ENCODE measurements at places on chromosomes 4 and X. TPM values are rescaled to one million over a fixed set of nuclear protein-coding genes. Genes with fewer than 3 reads are reported as not detected.

Gene AFF2
- total RNA-seq: 0.68 TPM

Gene WDR17
- total RNA-seq: 1.2 TPM

DNA sequence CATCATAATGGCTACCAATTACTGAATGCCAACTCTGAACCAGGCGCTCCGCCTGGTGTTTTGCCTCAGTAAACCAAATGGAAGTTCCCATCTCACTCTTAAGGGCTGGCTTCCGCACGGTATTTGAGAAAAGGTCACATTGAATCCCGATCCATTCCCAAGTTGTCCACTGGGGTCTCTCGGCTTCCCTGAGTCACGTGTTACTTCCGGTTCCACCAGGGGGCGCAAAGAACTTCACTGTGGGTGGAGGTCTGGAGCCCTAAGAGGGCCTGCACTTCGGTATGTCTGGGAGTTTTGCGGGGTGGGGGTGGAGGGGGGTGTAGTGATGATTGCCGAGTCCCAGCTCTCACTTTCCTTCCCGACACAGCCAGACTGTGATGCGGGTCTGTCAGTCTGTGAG, 13.4 kb upstream of the NHS start:
- DNase-seq: no peak

- DNase-seq: peak; percentile 43
Measured at GRCh38 chrX:10015723-10016518, 48.8 kb downstream of the CLDN34 start.

DNA sequence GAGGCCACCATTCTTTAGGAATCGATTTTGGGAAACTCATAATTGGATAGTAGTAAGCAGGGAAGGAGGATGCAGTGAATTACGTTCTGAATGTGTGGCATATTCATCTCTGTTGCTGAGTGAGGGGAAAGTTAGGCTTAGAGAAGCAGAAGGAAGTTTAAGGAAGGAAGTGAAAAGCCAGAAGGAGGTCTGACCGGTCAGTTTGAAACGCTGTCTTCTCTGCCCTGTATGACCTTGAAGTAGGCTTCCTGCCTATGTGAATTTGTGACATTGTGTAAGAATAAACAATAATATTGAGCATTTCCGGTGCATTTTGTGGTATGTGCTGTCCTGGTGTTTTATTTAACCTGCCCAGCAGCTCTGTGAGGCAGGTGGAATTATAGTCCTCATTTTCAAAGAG, 67.3 kb downstream of the PDLIM5 start:
- DNase-seq: no peak

DNA sequence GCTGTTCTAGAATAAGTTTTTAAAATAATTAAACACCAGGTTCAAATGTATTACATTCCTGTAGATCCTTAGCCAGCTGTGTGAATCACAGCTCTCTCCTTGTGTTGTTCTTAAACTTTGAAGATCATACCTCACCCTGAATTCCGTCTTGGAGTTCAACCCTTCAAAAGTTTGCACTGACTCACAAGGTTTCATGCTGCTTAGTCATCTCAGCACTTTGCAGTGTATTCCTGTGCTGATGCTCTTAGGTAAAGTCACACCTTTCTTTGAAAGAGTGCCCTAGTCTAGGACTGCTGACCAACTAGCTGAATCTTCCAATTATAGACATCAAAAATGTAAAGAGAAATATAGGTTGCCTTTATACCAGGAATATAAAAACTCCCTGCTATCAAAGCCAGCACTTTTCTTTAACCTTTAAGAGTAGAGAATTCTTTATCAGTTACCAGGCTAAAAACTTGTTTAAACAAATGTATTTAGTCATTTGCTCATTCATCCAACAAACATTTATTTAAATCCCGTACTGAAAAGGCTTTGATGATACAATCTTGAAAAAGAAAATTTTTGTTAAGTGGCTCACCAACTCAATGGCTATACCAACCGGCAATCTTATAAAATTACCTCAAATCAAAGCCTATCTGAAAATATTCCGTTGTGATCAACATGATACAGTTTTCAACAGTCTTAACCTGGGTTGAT, 169.7 kb downstream of the RAP1GDS1 start:
- no peak for DNase-seq
